ENCODE measurements at places on chromosomes 3 and 15.

- no peak for DNase-seq
Observed at GRCh38 chr3:8457039-8457438, 44.6 kb upstream of the LMCD1 start.

- DNase-seq: no peak
Observed at GRCh38 chr3:124919756-124920155, 14.8 kb downstream of the MUC13 start.

DNA sequence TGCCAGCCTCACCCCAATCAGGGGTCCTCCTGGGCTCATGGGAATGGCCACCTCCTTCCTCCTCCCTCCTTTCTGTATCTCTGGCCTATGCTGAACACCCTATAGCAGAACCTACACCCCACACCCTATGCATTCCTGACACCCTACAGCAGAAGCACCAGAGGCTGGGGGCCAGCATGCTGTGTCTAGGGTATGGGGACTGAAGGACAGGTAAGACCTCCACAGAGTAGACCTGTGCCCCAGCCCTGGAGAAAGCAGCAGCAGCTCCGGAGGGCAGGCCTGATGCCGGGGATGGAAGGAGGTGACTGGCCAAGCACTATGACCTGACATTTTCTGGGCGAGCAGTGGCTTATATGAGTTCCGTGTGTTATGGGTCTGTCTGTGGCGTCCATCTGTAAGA lies 66.9 kb downstream of the TLE3 start:
- peak; percentile 6 for DNase-seq

DNA sequence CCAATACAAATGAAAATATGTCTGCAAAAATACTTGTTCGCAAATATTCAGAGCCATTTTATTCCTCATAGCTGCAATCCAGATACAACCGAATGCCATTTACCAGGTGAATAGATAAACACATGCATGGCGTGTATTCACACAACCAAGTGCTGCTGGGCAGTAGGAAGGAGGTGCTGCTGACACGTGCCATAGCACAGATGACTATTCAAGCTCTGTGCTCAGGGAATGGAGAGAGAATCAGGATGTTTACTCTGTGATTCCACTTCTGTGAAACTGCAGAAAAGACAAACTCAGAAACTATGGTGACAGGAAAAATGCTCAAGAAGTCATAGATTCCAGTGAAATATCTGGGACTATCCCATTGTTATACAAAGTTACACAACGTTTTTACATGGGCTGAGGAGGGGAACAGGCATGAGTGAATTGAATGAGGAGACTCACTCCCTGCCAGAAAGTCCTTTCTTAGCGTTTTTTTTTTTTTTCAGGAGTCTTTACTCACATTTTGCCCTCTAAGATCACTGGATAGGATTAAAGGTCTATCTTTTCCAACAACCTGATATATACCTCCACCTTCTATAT lies 152.9 kb upstream of the NDN start:
- DNase-seq: no peak

GRCh38 chr3:77467702-77468625 lies 428.1 kb downstream of the ROBO2 start:
- peak; percentile 14 for DNase-seq

DNA sequence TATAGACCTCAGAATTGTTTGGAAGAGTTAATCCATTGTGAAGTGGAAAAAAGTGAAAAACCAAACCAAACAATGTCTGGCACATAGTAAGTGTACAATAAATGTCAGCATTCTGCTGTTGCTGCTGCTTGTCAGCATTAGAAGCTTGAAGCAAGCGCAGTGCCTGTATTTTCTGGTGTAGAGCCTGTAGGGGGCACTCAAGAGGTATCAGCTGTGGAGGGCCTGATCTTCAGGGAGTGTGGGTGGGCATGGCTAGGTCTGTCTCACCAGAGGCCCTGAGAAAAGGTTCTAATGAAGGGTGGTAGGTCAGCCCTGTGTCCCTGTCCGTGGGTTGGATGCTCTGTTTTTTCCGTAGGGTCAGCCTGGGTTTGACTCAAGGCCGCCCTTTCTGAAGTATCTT lies 3.6 kb downstream of the ADAMTSL3 start:
- DNase-seq: no peak

DNA sequence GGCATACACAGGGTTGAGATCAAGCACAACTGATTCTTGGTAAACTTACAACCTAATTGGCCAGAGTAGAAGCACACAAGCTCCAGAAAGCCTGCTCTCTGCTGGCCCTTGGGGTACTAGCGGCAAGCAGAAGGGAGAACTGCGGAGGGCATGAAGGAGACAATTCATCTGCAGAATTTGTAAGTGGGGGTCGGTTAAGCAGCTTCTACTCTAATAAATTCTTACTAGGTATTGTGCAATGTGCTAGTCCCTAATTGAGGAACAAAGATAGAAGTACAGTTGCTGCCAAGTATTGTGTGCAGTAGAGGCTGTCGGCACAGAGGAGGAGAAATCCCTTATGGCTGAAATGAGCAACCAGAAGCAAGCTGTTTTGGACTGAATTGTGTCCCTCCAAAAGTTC lies 91.2 kb upstream of the VEPH1 start:
- no peak for DNase-seq

Data from right cardiac atrium (tissue), 5 donors.